ENCODE measurements at places on chromosomes 3 and 15. TPM values are rescaled to one million over a fixed set of nuclear protein-coding genes. Genes with fewer than 3 reads are reported as not detected.

SLC15A2 gene
- total RNA-seq: 14.0 TPM

ARL14 gene
- total RNA-seq: 5.2 TPM

- DNase-seq: no peak
Measured at GRCh38 chr15:36878684-36879262, 221.6 kb downstream of the MEIS2 start.

- no peak for DNase-seq
Measured at GRCh38 chr15:41160639-41161315, 44.7 kb upstream of the INO80 start.

GRCh38 chr3:159763602-159764489 lies 224.8 kb upstream of the IL12A start:
- DNase-seq: no peak

GRCh38 chr3:15040844-15041243 lies 24.3 kb downstream of the MRPS25 start:
- no peak for DNase-seq

GRCh38 chr15:39171944-39172368 lies 408.9 kb upstream of the THBS1 start:
- peak; percentile 78 for DNase-seq

DNA sequence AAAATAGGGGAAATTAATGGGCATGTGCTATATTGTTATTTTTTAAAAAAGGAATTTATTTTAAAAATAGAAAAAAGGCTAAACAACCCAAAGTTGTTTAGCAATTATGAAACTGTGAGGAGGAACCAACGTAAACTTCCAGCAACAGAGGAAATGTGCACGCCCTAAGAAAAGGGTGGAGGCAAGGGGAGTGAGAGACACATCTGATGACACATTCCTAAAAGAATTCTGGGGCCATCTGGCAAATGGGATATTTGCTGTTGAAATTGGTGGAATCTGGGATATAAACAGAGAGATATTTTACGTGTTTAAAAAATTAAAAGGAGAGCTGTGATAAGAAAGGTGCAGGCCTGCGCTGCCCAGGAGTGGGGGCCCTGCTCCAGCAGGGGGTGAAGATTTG lies 50.8 kb upstream of the MUC13 start:
- DNase-seq: no peak

DNA sequence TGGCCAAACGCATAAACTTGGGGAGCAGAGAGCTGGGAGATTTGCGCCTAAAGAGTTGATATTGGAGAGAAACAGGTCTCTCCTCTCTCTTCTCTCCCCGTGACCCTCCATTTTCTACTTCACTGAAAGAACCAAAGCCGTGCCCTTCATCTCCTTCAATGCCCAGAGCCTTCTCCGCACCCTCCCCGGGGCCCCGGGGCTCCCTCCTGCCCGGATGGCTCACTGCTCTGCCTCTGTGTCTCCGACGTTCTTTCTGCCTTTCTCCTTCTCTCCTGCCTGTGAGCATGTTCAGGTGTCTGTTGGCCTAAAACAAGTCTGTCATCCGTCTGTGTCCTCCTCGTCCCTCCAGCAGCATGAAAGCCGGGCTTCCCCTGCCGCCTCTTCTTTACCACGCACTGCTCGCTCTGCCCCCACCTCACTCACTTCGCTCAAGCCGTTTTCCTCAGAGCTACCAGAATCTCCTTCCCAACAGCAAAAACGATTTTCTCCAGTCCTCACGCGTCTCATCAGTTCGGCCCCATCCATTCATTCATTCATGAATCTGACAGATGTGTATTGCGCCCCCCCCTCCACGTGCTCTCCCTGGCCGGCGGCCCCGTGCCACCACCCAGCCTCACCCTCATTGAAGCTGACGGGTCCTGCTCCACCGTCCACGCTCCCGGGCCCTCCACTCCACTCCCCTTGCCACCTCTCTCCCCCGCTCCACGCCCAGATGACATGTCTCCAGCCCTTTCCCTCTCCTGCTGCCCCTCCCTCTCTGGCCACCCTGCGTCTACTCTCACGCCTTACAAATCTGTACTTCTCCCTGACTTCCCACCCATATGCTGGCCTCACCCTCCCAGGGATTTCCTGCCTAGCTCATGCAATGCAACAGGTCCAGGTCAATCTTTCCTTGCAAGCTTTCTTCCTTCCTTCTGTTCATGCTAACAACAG lies 10.2 kb downstream of the MUC4 start:
- DNase-seq: no peak

GOLGB1 gene
- total RNA-seq: 95.0 TPM

DNA sequence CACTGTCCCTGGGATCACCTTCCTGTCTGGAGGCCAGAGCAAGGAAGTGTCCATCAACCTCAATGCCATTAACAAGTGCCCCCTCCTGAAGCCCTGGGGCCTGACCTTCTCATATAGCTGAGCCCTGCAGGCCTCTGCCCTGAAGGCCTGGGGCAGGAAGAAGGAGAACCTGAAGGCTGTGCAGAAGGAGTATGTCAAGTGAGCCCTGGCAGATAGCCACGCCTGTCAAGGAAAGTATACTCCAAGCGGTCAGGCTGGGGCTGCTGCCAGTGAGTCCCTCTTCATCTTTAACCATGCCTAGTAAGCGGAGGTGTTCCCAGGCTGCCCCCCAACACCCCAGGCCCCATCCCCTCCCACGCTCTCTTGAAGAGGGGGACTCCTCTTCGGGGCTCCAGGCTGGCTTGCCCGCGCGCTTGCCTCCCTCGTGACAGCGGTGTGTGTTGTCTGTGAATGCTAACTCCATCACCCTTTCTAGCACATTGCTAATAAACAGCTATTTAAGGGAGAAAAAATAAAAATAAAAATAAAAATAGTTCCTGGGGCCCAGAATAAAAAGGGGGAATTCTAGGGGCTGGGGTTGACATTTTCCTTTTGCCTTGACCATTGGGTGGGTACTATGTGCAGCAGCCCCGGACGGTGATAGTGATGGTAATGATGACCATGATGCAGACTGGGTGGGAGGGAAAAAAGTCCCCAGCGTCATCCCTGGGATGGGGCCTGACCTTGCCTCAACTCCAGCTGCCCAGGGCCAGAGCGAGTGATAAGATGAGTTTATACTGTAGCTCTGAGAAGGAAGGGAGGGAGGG lies 3.3 kb upstream of the ALAS1 start:
- no peak for DNase-seq

DNA sequence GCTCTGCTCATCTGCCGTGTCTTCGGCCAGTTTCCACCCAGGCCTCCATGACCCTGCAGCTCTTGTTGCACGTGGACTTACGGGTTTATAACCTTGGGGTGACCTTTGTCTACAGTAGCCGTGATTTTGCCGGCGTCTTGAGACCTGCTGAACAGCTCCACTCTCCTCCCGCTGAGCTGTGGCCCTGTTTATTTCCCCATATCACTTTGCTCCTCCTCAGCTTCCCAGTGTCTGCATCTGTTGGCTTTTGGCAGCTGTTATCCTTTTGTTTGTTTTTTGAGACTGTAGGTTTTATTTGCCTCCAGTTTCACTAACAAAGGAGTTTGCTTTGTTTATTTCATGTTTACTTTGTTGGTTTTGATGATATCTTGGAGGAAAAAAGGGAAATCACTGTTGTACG lies 29.3 kb upstream of the SLC28A1 start:
- no peak for DNase-seq

GRCh38 chr3:111863942-111864694 lies 5.1 kb downstream of the PHLDB2 start:
- DNase-seq: no peak

PDCD10 gene
- 88.7 TPM for total RNA-seq

DNA sequence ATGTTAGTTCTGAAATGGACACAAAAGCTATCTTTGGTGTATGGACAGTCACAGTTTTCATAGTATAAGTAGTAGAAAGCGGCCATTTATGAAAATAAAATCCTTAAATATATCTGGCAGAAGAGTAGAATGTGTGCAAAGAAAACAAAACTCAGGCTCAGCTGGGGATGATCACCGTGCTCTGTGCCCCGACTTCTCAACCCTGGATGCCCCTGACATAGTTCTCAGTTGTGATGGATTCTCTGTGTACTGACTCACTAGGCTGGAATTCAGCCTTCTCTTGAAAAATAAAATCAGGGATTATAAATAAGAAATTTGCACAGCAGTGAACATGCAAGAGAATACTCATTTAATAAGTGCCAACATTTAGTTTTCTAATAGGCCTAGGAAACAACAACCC lies 925.1 kb upstream of the NR2F2 start:
- DNase-seq: no peak

ARID3B gene
- total RNA-seq: 4.3 TPM

DNA sequence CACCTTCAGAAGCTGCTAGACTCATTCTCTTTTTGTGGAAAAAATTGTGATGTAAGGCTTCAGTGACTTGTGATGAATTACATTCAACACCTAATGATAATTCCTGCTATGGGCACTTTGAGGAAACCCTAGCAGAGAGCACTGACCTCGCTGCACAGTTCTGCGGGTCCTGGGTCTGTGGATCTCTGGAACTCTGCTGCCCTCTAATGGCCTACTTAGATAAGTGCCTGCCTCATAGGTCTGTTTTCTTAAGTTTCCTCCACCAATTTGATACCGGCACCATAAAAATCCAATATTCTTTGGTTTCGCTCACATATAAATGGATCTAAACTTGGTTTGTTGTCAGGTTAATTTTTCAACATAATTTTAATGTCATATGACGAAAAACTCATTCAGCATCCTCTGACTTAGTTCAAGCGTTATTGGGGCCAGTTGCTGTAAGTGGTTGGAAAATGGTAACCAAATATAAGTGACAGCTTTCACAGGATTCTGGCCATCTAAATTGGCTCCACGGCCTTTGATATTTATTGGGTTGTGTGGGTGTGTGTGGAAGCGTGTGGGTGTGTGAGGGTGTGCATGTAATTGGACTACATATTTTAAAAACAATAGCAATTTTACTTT lies 10.4 kb downstream of the SLITRK3 start:
- peak; percentile 41 for DNase-seq
